NCI-H1694 (cell line): ENCODE measurements at places on chromosomes 12 and 14.

DNA sequence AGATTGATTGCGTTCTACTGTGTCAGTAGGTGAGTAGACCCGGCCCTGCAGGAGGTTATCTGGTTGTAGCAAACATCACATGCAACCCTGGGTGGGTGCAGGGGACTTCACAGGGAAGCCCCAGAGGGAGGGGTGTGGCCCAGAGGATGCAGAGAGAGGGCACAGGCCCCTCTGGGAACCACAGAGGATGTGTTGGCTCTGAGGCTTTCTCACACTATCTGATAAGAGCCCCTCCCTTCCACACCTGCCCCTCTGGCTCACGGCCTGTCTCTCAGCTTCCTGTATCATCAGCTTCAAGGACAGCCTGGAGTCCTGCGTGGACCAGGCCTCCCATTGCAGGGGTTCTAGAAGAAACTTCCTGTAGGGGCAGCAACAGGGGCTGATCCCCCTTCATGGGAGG, 101.9 kb downstream of the RIN3 start:
- DNase-seq = no peak

DNA sequence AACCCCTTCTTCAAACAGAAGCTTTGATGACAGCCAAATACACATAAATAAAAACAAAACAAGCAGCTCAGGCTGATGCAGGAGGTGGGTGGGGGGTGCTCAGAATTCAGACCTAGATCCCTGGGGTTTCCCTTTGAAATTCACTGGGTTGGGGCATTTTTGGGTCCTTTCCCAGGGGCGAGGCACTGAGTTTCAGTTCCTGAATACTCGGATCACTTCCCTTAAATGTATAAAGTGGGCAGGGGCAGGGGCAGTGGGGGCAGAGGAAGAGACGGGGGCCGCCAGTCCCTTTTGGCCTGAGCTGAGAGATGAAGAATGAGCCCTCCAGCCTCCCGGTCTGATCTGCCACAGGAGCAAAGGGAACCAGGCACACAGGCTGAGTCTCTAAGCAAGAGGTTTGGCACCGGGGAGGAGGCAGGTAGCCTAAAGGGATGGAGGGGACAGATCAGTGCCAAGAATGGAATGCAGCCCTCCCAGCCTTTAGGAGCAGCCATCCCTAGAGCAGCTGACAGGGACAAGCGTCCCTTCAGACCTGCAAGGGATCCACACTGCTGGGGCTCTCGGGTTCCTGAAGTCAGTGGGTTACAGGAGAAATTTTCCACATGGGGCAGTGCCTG, 20.3 kb downstream of the KDM2B start:
- no peak for DNase-seq

GRCh38 chr14:101252443-101253214, 308.7 kb upstream of the DIO3 start:
- no peak for DNase-seq

GRCh38 chr14:78363008-78363407, 192.8 kb downstream of the NRXN3 start:
- no peak for DNase-seq
